ENCODE measurements at places on chromosomes 7 and 10.

GRCh38 chr10:116915340-116915739 lies 66.0 kb downstream of the ENO4 start:
- DNase-seq = no peak

DNA sequence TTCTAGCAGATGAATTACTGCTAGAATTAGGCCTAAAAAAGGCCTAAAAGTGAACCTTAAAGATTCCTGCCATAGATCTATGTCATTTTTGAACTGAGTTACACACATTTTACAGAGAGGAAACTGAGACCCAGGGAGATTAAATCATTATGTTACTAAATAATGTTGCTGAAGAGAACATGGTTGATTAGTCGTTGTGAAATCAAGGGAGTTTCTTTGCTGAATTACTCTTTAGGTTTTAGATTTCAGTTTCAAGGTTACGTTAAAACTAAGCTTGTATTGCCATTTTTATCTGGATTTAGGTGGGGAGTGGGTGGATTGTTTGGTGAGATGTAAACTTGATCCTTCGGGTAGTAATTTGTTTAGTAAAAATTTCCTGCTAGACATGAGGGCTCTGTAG lies 21.3 kb downstream of the CDK14 start:
- DNase-seq = no peak

- DNase-seq = no peak
These were observed 31.3 kb upstream of the FRAT2 start for GRCh38 chr10:97365761-97366351.

DNA sequence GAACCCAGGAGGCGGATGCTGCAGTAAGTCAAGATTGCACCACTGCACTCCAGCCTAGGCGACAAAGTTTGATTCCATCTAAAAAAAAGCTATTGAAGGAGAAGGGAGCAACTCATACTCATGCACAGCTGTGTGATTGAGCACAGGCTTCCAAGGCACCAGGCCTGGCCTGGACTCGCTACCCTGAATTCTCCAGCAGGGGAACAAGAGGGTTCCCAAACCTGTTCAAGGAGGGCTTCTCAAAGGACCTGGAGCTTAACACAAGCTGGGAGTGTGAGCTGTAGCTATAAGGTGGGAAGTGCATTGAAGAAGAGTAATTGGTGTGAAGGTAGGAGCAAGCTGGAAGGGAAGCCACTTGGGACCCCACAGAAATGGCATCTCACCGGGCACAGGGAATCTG lies 15.1 kb upstream of the DDIT4 start:
- no peak for DNase-seq

DNA sequence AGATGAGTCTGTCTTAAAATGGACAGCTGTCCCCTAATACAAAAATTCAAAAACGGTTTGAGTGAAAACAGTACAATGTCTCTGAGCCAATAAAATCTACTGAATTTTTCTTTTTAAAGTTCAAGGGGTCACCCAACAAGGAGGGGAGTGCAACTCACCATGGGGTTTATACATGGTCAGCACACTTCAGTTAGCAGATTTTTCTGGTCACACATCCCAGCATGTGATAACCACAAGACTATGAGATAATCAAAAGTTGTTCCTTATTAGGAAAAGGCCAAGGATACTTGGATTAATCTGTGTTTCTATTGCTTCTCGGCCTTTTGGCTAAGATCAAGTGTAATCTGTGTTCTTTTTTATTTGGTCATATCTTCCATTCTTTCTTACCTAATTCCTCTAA lies 31.6 kb downstream of the ABCB5 start:
- peak; percentile 4 for DNase-seq

GRCh38 chr7:6558837-6559236 lies 7.6 kb upstream of the GRID2IP start:
- peak; percentile 53 for DNase-seq

DNA sequence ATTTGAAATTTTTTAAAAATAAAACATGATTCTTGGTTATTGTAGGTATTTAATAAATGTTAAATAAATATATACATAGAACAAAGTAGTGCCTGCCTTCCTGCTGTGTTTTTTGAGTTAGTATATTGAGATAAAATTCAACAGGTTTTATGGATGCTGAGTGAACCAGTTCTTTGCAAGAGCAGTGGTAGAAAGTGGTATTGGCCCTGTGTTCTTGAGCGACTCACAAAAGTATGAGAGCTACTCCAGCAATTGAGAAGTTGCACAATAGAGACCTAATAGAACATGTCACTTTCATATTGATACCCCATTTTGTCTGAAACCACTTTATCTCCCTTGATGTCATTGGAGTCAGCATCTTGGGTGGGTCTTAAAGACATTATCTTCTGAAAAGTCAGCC lies 32.6 kb upstream of the GJD4 start:
- DNase-seq = peak; percentile 48

GRCh38 chr10:107631876-107632275 lies 467.4 kb upstream of the SORCS1 start:
- no peak for DNase-seq

GRCh38 chr7:46387646-46388045 lies 466.6 kb upstream of the IGFBP3 start:
- peak; percentile 79 for DNase-seq

GRCh38 chr7:78769481-78770101 lies 683.9 kb downstream of the MAGI2 start:
- DNase-seq = peak; percentile 13

DNA sequence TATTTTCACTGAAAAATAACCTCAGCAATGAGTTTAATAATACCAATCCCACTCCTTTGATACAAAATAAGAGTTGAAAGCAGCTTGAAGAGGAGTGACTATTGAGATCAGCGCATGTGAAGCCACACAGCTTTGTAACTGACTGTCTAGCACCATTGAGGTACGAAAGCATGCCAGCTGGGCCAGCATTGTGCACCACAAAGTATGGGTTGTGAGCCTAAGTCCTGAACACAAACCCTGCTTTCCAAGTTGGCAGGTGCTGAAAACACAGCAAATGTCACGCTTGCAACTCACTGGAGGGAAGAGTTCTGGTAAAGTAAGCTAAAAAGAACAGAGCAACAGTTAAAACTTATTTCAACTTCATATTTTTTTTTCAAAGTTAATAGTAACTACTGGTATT lies 4.0 kb upstream of the FAM53B start:
- no peak for DNase-seq

DNA sequence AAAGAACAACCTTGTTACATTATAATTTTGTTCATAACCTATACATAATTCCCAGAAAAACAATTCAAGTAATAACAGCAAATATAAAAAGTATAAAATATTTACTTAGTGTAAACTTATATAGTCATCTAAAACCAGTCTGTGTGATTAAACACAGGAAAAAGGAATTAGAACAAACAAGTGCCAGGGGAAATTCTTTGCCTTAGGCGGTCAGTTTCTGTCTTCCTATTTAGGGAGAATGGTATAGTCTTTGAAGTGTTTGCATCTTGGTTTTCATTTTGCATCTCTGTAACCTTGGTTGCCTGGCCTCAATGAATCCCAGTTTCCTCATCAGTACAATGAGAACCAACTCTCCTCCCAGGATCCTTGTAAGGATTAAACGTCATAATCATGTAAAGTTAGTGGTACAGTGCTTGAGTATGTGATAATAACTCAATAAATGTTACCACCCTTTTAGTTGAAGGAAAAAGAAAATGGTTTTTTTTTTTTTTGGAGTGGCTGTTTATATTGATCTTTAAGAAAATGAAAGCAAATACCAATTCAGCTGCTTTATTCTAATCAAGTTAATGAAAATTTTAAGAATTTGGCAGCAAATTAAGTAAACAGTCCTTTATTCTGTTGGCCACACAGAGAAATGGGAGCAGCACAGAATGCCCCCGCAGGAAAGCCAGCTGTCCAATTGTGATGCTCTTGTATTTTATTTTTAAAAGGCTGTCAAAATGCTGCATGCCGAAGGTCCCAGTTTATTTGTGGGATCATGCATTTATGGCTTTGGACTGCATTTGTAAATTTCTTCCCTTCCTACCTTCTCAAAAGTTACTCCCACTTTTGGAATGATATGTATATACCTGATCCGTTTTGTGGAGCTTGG lies 61.8 kb downstream of the SHH start:
- no peak for DNase-seq

DNA sequence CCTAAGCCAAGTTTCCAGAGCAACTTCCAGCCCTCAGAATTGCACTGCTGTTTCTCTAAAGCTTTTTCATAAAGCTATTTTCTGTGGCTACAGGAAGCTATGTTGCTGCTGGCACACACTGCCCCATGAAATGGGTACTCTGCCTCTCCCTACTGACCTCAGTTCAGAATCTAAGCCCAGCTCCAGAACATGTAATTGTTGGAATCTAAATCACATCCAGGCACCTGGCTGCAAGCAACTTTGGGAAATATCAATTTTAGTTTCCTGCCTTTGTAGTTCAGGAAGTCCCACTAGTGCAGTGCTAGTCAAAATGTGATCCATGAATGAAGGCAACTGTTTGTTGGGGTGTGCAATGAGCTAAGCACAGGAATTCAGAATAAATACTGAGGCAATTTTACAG lies 226.2 kb downstream of the THSD7A start:
- DNase-seq = no peak

DNA sequence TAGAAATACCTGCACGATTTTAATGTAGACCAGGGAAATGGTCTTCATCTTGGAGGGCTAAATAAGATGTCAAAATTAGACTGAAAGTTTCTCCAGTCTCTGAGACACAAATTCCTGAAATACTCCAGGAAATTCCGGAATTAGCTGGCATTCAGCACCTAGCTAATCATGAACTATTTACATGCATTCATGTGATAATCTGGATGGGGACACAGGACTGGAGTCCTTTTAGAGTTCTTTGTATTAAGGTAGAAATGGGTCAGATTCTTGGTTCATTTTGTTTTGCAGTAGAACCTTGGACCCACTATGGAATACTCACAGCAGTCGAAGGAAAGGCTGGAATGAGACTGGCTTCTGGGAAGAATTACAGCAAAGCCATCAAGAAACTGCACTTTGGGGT lies 65.3 kb upstream of the MDFIC start:
- DNase-seq = no peak

DNA sequence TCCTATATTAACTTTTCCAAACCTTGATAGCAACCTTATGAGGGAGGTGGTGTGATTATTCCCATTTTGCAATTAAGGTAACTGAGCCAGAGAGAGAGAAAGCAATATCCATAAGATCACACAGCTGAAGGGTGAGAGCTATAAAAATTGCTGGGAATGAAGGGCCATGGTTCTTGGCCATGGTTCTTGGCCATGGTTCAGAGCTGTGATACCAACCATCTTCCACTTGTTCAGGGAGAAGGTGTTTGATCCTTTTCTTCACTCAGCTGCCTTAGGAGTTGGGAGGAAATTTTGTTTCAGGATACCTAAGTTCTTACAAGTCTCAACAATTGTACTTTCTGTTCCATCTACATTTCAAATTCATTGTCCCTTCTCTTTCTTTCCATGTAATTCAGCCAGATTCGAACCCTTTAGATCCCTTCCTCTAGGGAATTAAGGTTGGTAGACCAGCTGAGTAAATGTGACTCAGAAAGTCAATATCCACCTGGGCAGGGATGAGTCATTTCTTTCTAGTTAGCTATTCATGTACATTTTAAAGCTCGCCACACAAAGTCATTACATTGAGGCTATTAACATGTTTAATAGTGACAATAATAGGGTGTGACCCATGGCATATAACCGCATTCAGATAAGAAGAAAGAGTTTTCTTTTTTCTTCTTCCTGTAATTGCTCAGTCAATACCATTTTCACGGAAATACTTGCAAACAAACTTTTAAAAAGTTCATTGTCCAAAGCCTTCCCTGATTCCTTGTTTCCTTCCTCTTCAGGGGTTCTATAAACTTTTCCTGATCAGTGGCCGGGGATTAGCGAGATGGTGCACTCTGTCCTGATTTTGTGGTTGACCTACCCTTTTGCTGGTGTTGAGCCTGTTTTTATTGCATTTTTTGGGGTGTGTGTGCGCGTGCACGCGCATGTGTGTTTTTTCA lies 143.4 kb downstream of the TCF7L2 start:
- peak; percentile 69 for DNase-seq

- no peak for DNase-seq
These were observed 329.9 kb upstream of the CELF2 start for GRCh38 chr10:10687751-10688150.

GRCh38 chr10:49191349-49191748 lies 3.2 kb upstream of the TMEM273 start:
- DNase-seq = no peak

GRCh38 chr7:26151650-26151952 lies 397 bp upstream of the NFE2L3 start:
- no peak for DNase-seq

DNA sequence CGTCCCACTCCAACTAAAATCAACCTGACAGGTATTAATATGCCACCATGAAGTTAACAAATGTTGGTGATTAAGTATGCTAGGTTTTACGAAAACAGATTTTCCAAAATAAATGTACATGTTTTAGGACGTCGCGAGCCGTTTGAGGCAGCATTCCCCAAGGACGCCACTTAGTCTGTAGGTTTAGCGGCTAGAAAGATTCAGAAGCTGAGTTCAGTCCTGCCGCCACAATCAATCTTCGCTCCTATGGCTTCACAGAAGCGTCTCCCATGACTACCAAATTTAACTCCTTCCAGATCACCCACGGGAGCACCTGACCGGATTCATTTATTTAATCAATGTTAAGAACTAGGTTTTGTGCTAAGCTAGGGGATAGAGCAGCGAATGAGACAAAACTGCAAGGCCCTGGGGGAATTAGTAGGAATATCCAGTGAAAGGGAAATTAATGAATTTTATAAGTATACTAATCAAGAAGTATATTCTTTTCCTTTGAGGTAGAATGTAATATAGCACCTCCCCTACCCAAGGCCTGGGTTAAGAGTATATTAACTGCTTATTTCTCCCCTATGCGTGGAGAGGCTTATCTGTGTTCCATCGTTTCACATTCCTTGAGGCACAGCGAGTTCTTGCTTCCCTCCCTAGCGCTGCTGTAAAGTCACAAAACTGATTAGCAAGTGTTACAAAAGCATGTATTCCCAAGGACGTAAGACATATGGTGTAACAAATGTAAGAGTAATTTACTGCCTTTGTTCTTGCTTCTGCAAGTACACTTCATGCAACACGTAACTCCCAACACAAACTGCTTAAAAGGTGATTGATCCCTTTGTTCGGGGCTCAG lies 994 bp upstream of the CYP51A1 start:
- peak; percentile 46 for DNase-seq

GRCh38 chr7:32025381-32026082 lies 44.7 kb downstream of the PDE1C start:
- no peak for DNase-seq

- DNase-seq = no peak
These were observed 53.2 kb downstream of the SYPL1 start for GRCh38 chr7:106058928-106059324.

- no peak for DNase-seq
These were observed 59.0 kb downstream of the INSYN2A start for GRCh38 chr10:127137391-127137790.

- DNase-seq = peak; percentile 59
These were observed 44.0 kb upstream of the ITGB1 start for GRCh38 chr10:33001908-33002492.

DNA sequence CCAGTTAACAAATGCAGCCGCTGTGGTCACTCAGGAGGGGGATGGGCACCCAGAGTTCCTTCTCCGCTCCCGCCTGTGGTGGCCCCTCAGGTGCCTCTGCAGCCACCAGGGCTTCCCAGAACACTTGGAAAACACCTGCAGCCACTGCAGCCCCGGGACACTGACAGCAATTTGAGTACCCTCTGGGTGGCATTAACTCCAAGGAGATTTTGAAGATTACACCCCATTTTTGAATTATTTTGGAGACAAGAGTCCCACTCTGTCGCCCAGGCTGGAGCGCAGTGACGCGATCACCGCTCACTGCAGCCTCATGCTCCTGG lies 32.2 kb downstream of the IL15RA start:
- DNase-seq = no peak

All from fibroblast of mammary gland (primary cell).